ENCODE measurements at places on chromosomes 2 and 18.
A peak's percentile ranks its signal among the peaks of the same experiment; 100 is the strongest.

- DNase-seq, result no peak
These were observed 18.7 kb downstream of the C18orf63 start for GRCh38 chr18:74334242-74334893.

DNA sequence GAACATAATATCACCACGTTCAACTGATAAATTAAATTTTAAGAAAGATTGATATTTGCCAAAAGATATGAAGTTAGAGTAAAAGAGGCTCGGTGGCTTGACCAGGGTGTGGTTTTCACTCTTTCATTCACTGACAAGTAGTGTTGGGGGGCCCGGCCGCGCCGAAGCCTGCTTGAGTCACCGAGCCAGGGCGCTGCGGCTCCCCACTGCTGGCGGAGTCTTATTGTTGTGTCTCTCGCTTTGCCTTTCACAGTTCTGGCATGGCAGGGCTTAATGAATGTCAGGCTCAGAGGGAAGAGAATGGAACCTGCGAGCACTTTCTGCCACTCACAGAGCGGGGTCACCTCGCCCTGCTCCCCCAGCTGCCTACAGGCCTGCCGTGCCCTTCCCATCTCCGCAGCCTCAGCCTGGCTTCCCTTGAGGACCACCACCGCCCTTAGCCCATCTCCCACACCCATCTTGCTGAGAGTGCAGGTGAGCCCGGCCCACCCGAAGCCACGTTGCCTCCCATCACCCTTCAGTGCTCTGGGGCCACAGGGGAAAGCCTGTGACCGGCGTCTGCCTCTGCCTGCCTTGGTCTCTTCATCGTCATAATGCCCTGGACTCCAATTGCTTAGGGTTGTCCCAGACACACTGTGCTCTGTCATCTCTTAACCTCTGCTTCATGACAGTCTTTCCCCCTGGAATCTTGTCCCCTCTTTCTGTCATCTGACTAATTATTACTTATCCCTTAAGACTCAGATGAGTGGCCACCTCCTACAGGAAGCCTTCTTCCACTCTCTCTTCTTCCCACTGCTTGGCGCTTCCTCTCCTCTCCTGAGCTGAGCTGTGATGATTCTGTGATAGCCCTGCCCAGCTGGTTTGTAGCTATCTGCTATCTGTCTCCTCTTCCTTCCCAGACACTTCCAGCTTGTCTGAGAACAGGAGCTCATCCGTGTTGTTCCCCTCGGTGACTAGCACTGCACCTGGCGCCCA lies 142.5 kb downstream of the FAM210A start:
- no peak for DNase-seq

DNA sequence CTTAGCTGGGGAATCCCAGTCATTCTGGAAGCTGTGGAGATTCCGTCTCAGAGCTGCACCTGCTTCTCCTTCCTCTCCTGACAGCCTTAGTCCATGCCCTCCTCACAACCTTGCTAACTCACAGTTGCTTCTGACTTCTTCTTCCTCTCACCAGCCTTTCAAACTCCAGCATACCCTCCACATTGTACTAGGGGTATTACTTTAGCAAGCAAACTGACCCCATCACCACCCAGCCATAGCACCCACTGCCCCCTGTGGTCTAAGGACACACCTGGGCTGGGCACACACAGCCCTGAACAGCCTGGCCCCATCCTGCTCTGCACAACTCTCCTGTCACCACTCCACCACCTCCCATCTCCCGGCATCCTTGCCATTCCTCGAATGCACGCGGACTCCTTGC lies 208.2 kb downstream of the FBXO15 start:
- DNase-seq, result no peak

GRCh38 chr2:49044350-49045079 lies 109.8 kb downstream of the FSHR start:
- DNase-seq, result no peak

DNA sequence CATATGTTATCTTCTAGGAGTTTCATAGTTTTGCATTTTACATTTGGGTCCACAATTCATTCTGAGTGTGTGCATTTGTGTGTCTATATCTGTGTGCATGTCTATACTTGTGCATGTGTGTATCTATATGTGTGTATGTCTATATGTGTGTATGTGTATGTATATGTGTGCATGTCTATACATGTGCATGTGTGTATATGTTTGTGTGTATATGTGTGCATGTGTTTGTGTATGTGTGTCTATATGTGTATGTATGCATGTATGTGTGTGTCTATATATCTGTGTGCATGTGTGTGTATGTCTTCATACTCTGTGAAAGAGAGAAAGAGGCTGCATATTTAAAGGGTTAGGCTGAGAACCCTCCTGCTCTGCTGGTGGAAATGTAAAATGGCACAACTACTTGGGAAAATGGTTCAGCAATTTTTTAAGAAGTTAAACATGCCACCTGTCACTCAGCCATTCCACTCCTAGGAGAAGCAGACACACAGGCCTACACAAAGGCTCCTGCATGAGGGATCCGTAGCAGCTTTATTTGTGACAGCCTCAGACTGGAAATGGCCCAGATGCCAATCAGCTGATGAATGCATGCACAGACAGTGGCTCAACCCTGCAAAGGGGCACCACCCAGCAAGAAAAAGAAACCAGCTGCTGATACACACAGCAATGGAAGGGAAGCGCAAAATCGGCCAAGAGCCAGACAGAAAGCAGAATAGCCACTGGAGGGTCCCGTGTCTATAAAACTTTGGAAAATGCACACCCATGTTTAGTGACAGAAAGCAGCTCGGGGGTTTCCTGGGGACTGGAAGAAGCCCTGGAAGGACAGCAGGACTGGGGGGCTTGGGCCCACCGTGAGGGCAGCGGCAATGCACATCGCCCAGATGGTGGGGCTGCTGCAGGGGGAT lies 146.8 kb downstream of the SEPTIN10 start:
- no peak for DNase-seq

- DNase-seq, result no peak
These were observed 89.1 kb downstream of the FIGN start for GRCh38 chr2:163646687-163647086.

DNA sequence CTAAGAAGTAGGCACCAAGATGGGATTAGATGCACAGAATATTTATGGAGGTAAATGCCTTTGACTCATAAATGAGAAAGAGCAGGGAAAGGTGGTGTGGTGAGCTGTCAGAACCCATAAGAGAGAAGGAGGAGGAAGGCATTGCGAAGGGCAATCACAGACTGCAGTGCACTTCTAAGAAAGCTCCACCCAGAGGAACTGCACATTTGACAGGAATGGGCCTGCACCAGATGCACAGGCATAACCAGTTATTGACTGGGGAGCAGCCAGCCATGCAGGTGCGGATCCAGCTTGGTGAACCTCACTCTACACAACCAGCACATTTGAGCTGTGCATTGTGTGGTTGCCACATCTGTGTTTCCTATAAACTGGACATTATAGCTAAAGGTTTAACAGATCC lies 62.2 kb upstream of the L3MBTL4 start:
- no peak for DNase-seq

DNA sequence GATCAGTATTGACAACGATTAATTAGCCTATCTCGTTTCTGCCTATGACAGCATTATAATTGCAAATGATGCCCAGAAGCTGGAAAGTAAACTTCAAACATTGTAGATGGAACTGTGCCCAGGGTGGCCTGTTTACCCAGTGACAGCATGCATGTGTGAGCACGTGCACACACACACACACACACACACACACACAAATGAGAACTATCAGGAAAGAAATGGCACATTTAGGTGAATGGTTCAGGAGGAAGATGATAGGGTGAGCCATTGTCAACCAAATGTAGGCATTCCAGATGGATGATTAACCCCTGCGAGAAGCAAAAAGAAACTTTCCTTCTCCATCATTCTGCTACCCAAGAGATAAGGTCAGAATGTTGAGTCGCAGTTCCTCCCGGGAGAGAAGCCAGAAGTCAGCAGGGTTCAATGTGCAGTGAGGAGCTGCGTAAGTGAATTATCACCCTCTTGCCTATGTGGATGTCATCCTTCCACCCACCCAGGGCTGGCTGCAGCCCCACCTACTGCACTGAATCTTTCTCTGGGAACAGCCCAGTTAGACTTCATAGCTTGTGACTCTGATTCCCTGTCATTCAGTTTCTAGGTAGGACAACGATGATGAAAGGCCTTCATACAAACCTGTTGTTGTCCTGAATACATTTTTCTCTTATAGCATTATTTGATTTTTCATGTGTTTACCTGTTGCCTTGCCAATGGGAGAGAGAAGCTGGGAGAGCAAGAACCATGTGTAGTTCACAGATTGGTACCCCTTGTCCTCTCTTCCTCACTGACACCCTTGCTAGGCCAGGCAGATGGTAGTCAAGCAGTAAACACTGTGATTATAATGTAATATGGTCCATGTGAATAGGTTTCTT lies 3.5 kb upstream of the APOB start:
- no peak for DNase-seq

DNA sequence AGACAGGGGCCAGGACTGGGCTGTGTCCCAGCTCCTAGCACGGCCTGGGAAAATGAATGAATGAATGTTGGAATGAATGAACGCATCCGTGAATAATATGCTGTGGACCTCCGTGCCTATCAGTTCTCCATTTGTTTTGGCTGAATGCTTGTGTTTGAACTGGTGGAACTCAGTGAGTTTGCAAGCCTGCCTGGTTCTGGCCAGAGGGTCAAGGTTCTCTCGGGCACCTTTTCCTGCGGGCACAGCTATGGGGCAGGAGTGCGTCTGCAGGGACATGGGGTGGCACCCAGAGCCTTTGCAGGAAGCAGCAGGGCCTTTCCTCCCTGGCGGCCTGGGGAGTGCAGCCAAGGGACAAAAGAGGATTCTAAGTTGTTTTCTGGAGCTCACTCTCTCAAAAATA lies 17.6 kb upstream of the PDIA6 start:
- no peak for DNase-seq

DNA sequence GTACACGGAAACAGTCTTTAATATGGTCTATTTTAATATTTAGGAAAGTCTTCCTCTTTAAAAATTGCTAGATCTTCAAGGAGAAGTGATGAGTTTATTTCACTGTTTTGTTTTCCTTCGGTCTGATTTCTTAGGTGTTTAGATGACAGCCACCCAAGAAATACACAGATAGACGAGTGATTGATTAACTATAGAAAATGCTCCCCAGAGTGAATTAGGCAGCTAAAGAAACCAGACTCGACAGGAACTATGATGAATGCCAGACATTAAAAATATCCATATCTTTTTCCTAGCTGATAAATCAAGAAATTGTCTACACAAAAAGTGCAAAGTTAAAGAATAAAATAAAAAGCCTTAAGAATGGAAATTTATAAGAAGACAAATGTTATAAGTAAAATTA lies 888.7 kb upstream of the CNTNAP5 start:
- no peak for DNase-seq

DNA sequence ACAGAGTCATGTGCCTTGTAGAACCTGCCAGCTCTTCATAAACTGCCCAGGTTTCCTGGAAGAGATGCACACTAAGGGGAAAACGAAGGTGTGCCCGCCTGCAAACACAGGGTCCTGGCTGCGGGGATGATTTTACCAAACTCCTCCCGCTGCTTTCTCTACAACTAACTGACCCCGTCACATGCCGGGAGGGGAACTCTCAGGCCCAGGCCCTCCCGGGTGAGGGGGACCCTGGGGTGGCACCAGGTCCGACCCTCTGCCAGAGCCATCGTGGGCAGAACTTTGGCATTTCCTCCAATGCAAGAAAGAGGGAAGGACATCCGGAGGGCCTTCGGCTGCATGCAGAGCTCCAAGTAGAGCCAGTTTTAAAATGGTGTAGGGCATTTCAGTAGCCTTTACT lies 28.6 kb downstream of the CAPN13 start:
- no peak for DNase-seq

GRCh38 chr18:75246721-75247610 lies 36.4 kb downstream of the TSHZ1 start:
- DNase-seq, result peak; percentile 39

- DNase-seq, result no peak
These were observed 62.0 kb upstream of the CAB39 start for GRCh38 chr2:230650585-230651137.

- DNase-seq, result no peak
These were observed 35.2 kb downstream of the CYRIA start for GRCh38 chr2:16630463-16630862.

- no peak for DNase-seq
These were observed 97.6 kb upstream of the PPP1CB start for GRCh38 chr2:28653892-28654662.

GRCh38 chr2:240255811-240256703 lies 115.6 kb upstream of the OTOS start:
- no peak for DNase-seq

DNA sequence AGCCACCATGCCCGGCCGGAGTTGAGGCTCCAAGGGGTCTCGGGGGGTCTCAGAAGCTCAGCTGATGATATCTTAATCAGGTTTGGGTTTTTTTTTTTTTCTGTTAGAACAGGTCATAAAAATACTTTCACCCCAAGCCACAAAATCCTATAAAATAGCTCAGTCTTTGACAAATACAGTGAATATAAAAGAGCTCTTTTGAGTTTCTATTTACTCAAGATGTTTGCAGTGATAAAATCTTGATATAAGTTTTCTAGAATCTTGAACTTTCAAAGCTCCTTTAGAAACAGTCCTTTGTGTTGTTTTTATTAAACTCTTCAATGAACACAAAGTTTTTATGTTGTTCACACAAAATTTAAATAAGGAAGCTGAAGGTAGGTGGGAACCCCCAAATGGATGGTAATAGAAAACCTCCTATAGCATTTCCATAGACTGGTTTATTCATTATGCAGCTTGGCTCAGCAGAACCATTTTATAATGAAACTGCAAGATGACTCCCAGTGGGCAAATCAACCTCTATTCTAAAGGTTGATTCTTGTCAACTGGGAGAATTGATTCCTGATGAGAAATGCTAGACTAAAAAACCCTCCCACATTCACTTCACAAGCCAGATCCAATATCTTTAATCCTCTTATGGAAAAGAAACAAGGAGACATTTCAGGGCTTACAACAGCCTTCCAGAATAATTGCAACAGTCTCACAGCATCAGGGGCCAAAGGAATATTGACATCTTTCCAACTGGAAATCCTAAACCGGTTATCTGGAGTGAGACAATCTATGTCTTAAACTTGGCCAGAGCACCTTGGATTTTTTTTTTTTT lies 13.6 kb upstream of the NARS1 start:
- no peak for DNase-seq

DNA sequence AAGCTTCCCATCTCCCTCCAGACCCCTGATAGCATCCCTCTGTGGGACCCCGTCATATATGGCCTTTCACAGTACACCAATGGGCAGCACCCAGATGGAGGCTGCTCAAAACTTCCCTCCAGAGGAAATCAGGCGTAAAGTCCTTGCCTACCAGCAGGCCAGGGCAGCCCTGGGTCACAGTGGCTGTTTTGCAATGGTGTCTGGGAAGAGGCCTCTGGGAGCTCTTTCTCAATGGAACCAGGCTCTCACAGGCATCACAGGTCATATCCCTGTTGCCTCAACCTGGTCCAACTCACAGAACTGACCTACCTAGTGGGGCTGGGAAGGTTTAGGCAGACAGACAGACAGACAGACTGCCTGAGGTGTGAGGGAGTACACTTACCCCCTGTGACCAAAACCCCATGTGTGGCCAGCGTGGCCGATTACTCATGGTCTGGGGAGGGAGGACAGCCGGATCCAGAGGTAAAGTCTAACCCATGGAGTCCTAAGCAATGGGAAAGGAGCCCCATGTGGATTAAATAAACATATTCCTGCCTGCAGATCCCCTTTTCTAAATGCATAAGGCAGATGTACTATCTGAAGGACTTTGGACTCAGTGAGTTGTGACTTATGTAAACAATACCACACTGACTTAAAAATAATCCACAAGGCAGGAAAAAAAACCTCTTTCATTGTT lies 58.2 kb downstream of the BCL2L11 start:
- no peak for DNase-seq

GRCh38 chr2:146323564-146323963 lies 1521.3 kb upstream of the ACVR2A start:
- DNase-seq, result no peak

Data from activated naive CD4-positive, alpha-beta T cell treated with anti-CD3 and anti-CD28 coated beads, Interleukin-2, amount 10 ng/mL, durations not matched to agents 7 days and 5 days (primary cell).